ENCODE measurements at places on chromosomes 7 and 10.
A peak's percentile ranks its signal among the peaks of the same experiment; 100 is the strongest.

DNA sequence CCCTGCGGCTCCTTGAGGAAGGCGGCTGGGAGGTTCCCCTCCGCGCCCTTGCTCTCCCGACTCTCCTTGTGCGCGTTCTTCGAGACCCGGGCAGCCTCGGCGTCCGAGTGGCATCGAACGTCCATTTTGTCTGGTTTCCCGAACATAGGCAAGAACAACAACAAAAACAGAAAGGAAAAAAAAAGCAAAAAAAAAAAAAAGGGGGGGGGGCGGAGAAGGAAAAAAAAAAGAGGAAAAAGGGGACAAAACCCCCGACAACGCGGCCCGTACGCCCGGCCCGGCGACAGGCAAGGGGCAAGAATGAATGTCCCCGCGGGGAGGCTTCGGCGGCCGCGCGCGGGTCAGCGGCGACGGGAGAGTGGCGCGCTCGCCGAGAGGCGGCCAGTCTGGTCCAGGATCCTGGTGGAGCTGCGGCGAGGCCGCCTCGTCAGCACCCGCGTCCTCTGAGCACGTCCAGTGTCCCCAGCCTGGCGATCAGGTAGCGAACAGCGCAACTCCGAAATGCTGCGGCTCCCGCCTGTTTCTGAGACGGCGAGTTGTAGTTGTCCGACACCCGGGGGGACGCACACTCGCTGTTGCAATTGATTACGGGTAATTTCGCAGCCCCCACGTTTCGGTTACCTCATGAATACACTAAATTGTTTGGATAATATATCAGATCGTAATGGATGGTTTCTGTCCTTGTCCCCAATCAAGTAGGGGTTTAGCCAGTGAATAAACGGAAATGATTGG lies at the start of gene VAX1:
TSS of gene VAX1 (minus strand) at position 360 of the 732 bp plus-strand sequence. CDS start at position 146, 214 bp downstream.
- DNase-seq, result no peak

GRCh38 chr7:103990991-103991390 lies 1.5 kb upstream of the RELN start:
- DNase-seq, result no peak

- no peak for DNase-seq
Measured at GRCh38 chr10:46318799-46319198, 32.0 kb downstream of the ANTXRL start.

GRCh38 chr7:122137251-122138077 lies 6.6 kb downstream of the AASS start:
- DNase-seq, result no peak

DNA sequence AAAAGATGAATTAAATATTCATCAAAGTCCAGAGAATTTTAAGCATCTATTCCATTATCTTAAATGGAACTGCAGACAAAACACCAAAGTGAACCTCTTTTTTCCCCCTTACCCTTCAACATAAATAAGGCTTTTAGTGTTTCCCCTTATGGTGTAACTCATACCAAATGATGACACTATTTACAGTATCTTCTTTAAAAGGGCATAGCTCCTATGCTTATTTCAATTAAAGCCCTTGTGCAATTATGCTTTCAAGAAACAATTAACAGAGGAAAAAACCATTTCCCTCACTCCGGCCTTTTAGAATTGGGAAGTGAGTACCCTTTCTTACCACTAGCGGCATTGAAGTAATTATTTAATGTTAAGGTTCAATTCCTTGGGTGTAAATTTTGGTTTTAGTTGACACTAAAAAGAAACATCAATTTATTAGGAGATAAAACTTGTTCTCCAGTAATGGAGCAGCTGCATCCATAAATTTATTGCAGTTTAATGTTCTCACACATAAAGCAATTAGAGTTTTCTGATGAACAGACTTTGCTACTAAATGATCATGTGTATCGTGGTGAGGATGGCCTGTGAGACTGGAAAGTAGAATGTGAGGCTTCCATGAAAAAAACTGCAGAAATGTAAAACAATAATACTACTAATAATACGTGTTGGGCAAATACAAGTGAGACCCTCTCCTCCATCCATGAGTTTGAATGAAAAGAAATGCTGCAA lies 661.3 kb downstream of the PARD3 start:
- no peak for DNase-seq

DNA sequence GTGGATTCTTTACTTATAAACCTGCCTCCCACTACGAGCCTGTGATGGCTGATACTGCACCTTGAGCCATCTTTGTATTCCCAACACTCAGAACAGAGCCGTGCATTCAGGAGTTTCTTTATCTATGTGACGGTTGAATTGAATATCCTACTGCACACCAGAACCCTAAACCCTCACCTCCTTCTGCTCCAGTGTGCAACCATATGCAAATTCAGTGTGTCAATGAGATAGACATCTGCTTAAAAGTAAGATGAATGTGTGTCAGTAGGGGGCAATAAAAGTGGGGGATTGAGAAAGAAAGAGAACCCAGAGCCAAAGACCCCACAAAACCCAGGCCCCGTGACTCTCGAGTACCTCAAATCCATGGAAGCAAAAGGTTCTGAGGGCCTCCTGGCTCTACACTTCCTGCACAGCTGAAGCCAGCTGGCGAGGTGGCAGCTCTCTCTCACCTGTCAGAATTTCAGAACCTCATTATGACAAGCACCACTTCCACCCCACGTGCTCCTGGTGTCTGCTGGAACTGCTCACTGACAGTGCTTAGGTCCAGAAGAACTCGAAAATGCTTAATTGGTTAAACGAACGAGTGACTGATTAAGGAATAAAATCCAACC lies 143.3 kb upstream of the GPR26 start:
- DNase-seq, result no peak

GRCh38 chr10:47374611-47375536 lies 9.2 kb downstream of the ZNF488 start:
- DNase-seq, result no peak

- peak; percentile 49 for DNase-seq
Measured at GRCh38 chr10:46992803-46993561, 81.8 kb downstream of the PTPN20 start.

DNA sequence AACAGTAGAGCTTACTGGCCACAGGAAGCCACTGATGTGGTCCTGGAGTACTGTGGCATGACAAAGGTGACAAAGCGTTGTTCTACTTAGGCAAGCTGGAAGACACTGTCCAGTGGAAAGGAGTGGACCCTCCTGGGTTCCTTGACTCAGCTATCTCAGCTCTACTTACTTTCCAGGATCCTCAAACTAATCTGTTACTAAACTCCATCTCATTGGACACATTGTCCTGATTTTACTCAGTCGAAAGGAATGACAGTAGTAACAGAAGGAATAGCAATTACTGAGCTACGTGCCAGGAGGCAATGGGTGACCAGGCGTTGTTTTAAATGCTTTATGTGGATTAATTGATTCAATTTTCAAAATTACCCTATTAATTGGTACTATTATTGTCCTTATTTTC lies 41.6 kb downstream of the ABLIM1 start:
- DNase-seq, result no peak

DNA sequence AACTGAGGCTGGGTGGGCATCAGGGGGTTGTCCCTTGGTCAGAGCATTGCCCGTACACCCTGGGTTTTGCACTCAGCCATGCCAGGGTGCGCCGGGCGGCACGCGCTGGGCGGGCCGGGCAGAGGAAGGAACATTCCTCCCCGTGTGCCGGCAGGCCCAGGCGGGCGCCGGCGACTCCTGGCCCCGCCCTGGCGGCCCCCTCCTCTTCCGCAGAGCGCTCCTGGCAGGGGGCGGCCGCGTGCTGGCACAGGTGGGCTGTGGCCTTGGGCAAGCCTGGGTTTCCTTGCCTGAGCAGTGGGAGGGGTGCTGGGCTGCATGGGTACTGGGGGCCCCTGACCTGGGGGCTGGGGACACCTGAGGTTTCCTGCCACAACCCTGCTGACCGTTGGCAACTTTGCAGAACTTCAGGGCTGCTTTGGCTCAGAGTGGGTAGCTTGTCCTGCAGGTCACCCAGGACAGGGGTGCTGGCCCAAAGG lies 3.9 kb downstream of the LFNG start:
- DNase-seq, result no peak

DNA sequence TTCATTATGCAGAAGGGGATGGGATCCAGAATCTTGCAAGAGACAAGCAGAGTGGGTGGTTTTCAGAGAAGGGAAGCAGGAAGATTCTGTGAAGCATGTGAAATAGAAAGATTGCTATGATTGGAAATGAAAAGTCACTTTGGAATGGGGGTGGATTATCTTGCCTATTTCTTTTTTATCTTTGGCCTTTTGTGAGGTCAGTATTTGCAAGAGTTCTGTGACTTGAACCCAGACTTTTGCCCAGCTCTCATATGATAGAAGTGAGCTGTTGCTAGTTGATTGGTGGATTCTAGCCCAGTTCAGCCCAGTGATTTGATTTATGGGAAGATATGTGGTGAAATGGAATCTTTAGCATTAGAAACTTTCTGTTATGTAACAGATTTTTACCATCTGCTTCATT lies 17.1 kb downstream of the ENTPD7 start:
- DNase-seq, result no peak

- DNase-seq, result no peak
Measured at GRCh38 chr10:60008816-60009215, 102.5 kb upstream of the CCDC6 start.

DNA sequence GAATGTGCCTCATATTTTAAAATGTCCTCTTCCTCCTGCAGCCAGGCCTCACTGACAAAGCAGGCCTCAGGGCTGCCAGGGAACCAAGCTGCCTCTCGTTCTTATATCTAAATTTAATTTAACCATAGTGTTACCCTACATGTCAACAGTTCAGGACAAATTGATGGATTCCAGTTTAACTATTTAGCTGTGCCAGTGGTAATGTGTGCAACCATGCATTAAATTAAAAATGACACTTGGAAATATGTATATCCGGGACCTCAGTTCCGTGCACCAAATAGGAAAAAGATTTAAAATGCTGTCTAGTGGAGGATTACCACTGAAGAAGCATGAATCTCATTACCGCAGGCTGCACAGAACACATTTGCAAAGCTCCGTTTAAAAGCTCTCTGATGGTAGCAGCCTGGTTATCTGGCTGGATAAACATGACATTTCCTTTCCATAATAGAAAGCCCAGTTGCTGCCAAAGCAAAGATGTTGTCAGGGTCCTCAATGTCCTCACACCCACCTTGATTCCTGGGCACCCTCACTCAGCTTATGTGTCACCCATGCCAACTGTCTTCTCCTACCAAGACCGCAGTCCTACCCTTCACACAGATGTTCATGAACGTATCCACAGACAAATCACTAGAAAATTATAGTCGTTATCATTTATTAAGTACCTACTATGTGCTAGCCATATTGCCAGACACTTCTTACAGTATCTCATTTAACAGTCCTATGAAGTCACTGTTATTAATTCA lies 73.3 kb upstream of the FRMD4A start:
- no peak for DNase-seq

DNA sequence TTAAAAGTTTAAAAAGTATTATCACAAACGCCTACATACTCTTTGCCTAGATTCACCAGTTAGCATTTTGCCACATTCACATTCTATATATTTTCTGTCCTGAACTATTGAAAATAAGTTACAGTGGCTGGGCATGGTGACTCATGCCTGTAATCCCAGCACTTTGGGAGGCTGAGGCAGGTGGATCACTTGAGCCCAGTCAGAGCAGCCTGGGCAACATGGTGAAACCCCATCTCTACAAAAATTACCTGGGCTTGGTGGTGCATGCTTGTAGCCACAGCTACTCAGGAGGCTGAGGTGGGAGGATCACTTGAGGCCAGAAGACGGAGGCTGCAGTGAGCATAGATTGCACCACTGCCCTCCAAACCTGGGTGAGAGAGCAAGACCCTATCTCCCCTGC lies 5.3 kb downstream of the ARPC1A start:
- no peak for DNase-seq

DNA sequence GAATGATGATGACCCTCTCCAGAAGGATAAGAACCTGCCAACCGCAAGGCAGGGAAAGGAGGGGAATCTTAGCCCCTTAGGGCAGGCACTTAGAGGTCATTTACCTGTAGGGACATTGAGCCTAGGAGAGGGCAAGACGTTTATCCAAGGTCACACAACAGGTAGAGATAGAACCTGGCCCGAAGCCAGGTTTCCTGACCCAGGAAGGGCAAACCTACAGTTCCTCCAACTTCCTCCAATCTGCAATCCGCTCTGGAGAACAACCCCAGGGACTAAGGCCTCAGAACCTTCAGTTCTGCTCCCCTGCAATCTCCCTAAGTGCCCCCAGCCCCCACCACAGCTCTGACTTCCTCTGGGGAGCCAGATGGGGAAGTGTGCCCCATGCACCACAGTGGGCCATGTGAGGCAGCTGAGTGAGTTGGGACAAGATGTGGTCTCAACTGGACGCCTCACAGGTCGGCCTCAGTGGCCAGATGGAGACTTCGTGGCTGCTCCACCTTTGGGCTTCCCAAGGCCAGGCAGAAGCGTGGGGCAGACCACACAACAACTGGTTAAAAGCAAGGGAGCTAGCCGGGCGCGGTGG lies 1.4 kb upstream of the PSAP start:
- peak; percentile 15 for DNase-seq

- no peak for DNase-seq
Measured at GRCh38 chr10:110392868-110393740, 88.4 kb upstream of the SMNDC1 start.

GRCh38 chr7:93623816-93624215 lies 49.3 kb upstream of the CALCR start:
- no peak for DNase-seq

DNA sequence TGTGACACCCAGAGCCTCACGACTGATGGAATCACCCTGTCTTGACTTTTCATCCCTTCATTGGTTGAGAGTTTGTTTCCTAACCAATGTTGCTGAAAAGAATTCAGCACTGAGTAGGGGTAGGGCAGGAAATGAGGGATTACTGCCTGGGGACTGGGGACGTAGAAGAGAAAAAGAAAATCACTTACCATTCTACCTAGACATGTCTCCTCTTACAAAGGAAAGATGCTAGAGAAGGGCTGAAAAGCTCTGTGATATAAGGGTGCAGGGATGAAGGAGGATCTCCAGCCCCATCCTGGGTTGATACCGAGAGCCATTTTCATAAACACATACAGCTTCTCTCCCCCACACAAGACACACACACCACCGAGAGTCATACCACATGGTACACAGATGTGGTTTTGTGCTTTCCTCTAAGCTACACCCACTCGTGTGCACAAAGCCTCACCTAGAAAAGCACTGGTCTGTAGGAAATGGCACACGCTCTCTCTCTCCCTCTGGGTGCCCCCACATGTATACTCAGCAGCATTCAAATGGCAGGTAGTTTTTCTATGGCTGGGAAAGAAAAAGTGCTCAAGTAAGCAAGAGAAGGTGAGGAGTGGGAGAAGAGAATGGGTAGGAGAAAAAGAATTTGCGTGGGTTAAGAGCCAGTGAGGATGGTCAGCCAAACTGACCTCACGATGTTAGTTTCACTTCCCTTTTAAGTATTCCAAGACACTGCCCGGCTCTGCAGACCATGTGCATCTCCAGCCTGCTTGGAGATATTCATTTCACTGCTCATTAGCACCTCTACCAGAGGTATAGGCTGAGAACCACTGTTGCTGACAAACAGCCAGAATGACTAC lies 85.8 kb downstream of the CALD1 start:
- DNase-seq, result no peak

All from AML-193 (cell line).